ENCODE measurements at places on chromosomes 2 and 18. TPM values are rescaled to one million over a fixed set of nuclear protein-coding genes. Genes with fewer than 3 reads are reported as not detected.
A peak's percentile ranks its signal among the peaks of the same experiment; 100 is the strongest.

DNA sequence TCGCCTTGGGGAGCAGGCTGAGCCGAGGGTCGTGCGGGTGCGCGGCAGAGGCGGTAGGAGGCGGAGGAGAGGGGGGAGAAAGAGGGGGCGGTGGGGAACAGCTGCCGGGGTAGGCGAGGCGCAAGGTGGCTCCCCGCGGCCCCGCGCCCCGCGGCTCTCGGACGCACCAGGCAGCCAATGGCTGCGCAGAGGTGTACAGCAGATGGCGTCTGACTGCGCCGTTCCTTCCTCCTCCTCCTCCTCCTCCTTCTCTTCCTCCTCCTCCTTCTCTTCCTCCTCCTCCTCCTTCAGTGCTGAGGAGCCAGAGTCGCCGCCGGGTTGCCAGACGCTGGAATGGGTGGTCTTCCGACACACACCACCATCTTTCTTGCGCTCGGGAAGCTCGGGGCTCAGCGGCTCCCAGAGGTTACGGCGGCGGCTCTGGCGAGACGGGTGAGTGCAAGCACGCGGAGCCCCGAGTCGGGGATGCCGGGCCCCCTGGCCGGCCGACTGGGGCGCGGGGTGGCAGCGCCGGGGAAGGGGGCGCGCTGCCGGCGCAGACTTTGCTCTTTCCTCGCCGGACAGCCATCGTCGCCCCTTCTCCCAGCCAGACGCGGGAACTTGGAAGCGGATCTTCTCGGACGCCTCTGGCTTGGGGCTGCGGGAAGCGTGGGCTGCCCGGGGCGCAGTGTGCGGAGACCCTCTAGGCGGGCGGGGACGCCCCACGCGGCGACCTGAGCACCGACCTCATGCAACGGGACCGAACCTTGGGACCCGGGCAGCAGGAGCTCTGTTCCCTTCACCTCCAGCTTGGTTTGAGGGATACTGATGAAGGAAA lies at the start of gene THSD7B:
TSS of gene THSD7B (plus strand) at position 290 of the 817 bp plus-strand sequence. CDS start 116,634 bp downstream, outside the sequence.
- H3K4me1 ChIP-seq, result no peaks in the 10 kb centered on the region
- no peak within 1 kb of the TSS for H3K4me3 ChIP-seq
- DNase-seq, result no peak
- H3K27ac ChIP-seq, result no peak within 1 kb of the TSS

- H3K4me3 ChIP-seq, result no peak overlapping the region
- no peaks in the 10 kb centered on the region for H3K36me3 ChIP-seq
- H3K4me1 ChIP-seq, result peaks cover 2% of the 10 kb centered on the region
- no peak for DNase-seq
- no peak overlapping the region for H3K27ac ChIP-seq
Observed at GRCh38 chr2:152094014-152094413, 4.8 kb downstream of the CACNB4 start.

GRCh38 chr2:126859631-126860030 lies 39.1 kb upstream of the TEX51 start:
- H3K4me3 ChIP-seq, result no peak overlapping the region
- DNase-seq, result no peak
- no peaks in the 10 kb centered on the region for H3K4me1 ChIP-seq
- no peaks in the 10 kb centered on the region for H3K36me3 ChIP-seq

DNA sequence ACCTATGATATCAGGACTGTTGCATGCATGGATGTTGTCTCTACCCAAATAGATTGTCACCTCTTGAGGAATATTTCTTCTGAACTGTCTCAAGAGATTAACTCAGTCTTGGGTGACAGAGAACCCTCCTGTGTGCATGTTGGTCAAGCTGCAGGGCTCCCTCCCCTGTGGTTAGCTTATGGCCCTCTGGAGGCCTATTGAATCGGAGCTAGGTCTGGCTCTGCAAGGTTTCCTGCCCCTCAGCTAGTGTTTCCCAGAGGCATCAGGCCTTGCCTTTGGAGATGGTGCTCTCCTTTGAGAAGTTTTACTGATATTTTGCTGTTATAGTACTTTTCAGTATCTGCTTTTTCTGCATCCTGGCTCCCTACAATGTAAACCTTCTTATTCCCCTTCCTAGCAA lies 769.2 kb upstream of the FAM98A start:
- H3K4me1 ChIP-seq, result no peaks in the 10 kb centered on the region

DNA sequence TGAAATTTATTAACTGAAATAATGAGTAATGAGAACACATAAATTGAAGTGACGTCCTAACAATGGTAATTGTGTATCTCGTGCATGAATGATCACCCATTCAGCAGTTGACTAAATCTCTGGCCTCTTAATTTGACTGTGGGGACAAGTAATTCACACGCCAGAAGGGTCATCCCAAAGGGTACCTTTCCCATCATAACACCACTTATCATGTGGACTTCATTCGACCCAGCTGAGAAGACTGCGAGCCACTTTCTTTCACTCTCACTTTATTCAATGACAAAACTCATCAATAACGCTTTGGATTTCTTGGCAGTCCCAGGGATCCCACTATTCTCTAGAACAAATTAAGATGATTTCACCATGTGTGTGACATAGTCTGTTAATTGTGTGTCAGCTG lies 62.7 kb upstream of the LYPD1 start:
- peaks cover 18% of the 10 kb centered on the region for H3K36me3 ChIP-seq
- H3K27me3 ChIP-seq, result no peaks in the 10 kb centered on the region
- no peak overlapping the region for H3K4me3 ChIP-seq

DNA sequence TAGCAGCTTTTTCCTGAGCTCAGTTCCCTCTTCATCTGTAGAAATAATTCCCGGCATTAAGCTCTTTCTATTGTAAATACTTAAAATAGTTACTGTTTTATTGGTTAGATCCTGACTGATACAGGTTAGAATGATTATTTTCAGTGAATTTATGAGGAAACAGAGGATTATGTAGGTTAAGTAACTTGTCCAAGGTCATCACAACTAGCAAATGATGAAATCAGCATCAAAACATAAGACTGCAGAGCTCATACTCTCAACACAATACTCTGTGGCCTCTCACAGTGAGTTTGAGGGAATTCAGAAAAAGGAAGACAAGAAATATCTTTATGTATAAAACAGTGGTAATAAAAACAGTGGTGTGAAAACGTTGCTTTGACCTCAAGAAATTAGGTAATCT lies 113.2 kb upstream of the DLX2 start:
- H3K27me3 ChIP-seq, result no peaks in the 10 kb centered on the region
- H3K4me1 ChIP-seq, result peaks cover 7% of the 10 kb centered on the region
- H3K4me3 ChIP-seq, result no peak overlapping the region
- H3K27ac ChIP-seq, result no peak overlapping the region
- no peaks in the 10 kb centered on the region for H3K36me3 ChIP-seq
- DNase-seq, result no peak

- H3K4me1 ChIP-seq, result no peaks in the 10 kb centered on the region
- no peak overlapping the region for H3K27ac ChIP-seq
- H3K4me3 ChIP-seq, result no peak overlapping the region
- peak; percentile 79 for DNase-seq
- H3K27me3 ChIP-seq, result peaks cover 26% of the 10 kb centered on the region
Observed at GRCh38 chr2:86249579-86250391, 50.5 kb downstream of the MRPL35 start.

DNA sequence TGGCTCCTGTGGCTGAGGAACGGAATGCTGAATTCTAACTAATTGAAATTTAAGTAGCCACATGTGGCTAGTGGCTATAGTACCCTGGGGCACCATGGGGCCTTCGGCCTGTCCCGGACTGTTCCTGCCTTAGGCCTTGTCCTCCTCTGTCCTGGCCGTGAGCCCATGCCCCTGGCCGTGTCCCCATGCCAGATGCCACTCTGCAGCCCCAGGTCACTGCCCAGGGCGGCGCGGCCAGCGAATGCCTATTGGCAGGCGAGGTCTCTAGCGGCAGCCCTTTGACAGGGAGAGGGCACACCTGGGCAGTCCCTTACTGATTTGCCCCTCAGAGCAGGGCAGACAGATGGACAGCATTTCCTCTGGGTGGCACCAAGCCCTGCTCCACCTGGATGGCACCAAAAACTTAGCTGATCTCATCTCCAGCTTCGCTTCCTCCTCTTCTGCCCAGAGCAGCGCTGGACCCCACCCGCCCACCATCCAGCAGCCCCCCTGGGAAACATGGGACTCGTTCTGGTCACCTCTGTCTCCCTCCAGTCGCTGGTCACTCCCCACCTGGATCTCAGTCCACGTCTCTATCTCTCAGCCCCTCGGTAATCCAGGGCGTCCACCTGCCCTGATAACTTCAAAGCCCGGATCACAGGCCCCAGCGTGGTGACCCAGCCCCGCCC lies 1.1 kb upstream of the DGKD start:
- no peak overlapping the region for H3K27ac ChIP-seq
- H3K36me3 ChIP-seq, result no peaks in the 10 kb centered on the region
- peaks cover 8% of the 10 kb centered on the region for H3K4me1 ChIP-seq
- H3K4me3 ChIP-seq, result no peak overlapping the region
- no peak for DNase-seq
- peaks cover 9% of the 10 kb centered on the region for H3K27me3 ChIP-seq

GRCh38 chr18:73683409-73684238 lies 464.0 kb downstream of the FBXO15 start:
- no peak overlapping the region for H3K4me3 ChIP-seq
- H3K27me3 ChIP-seq, result no peaks in the 10 kb centered on the region
- H3K4me1 ChIP-seq, result peaks cover 17% of the 10 kb centered on the region
- peak; percentile 30 for DNase-seq
- H3K27ac ChIP-seq, result peak overlapping the region; percentile 38
- peaks cover 8% of the 10 kb centered on the region for H3K36me3 ChIP-seq

DNA sequence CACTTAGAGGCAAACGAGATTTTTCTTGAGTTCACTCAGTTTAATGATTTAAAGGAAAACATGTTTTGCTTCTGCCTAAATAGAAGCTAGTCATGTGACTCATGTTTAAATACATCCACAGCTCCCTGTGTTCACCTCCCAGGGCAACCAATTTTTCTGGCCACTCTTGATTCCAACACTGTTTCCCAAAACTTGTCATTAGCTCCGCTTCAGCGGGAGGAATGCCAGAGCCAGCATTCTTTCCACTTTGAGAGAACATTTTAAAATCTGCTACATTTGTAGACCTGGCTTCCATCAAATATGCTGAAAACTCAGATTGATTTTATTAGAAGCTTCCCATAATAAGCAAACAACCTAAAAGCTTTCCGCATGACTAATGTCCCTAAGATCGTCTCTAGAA lies 2.8 kb upstream of the CYS1 start:
- no peaks in the 10 kb centered on the region for H3K36me3 ChIP-seq
- peaks cover 64% of the 10 kb centered on the region for H3K27me3 ChIP-seq
- 0 out of 2 replicates have a peak, but pooled peaks cover 2% of the 10 kb centered on the region for H3K4me1 ChIP-seq

GRCh38 chr2:154698721-154699574 lies 453 bp downstream of the KCNJ3 start:
- H3K27me3 ChIP-seq, result no peaks in the 10 kb centered on the region
- no peak overlapping the region for H3K4me3 ChIP-seq
- no peaks in the 10 kb centered on the region for H3K36me3 ChIP-seq
- DNase-seq, result no peak
- H3K4me1 ChIP-seq, result no peaks in the 10 kb centered on the region

GRCh38 chr2:240502059-240502429 lies 55.7 kb downstream of the ANKMY1 start:
- no peak overlapping the region for H3K4me3 ChIP-seq
- H3K27me3 ChIP-seq, result no peaks in the 10 kb centered on the region
- no peak for DNase-seq
- H3K36me3 ChIP-seq, result peaks cover 2% of the 10 kb centered on the region
- H3K27ac ChIP-seq, result no peak overlapping the region

DNA sequence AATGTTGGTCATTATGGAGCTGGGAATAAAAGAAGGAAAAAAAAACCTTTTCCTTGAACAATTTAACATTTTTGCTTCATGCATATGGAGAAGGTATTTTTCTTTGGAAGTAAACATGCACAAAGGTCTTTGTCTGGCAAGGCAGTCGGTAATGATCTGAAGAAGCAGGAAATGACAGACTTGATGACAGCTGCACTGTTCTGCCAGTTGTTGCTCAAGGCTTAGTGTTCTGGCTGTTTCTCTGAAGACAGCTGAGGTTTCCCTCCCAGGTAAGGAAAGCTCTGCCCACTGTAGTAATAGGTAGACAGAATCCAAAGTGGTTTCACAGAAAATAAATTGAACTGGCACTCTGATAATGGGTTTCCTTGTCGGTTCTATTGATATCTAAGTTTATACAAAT lies 308.4 kb upstream of the GCFC2 start:
- H3K4me3 ChIP-seq, result no peak overlapping the region
- no peak overlapping the region for H3K27ac ChIP-seq
- H3K4me1 ChIP-seq, result no peaks in the 10 kb centered on the region
- no peaks in the 10 kb centered on the region for H3K36me3 ChIP-seq
- no peak for DNase-seq
- H3K27me3 ChIP-seq, result no peaks in the 10 kb centered on the region

DNA sequence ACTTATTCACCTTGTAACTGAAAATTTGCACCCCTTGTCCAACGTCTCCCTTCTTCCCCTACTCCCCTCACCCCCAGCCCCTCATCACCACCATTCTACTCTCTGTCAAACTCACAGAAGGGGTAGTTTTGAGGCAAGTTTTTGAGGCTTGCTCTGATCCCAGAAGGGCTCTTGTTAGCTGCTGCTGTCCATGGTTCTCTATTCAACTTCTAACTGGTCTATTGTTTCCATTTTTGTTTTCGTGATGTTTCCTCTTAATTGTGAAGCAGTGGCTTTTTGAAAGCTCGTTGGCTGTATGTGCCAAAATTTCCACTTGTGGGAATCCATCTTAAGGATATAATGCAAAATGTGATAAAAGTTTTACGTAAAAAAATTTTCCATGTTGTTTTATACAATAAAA lies 92.5 kb upstream of the CRACDL start:
- H3K4me1 ChIP-seq, result no peaks in the 10 kb centered on the region
- no peaks in the 10 kb centered on the region for H3K36me3 ChIP-seq
- no peak overlapping the region for H3K4me3 ChIP-seq
- no peaks in the 10 kb centered on the region for H3K27me3 ChIP-seq
- DNase-seq, result no peak
- H3K27ac ChIP-seq, result no peak overlapping the region

- H3K4me3 ChIP-seq, result no peak overlapping the region
- no peaks in the 10 kb centered on the region for H3K4me1 ChIP-seq
- DNase-seq, result peak; percentile 51
- no peak overlapping the region for H3K27ac ChIP-seq
Observed at GRCh38 chr2:186697536-186697935, 3.7 kb downstream of the FAM171B start.

DNA sequence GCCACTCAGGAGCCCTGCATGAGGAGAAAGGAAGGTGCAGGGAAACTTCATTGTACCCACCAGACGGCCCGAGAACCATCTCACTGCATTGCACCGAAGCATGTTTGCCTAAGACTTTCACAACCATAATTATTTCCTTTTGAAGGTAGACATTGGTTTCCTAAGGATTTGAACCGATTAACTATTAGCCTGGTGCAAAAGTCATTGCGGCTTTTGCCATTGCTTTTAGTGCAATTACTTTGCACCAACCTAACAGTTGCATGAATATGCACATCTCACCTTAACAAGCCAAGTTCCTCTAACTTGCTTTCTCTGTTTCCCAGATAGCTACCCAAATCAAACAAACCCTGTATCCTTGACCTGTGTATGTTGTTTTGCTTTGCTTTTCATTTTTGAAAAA lies 516.3 kb upstream of the ID2 start:
- H3K4me1 ChIP-seq, result peaks cover 11% of the 10 kb centered on the region
- no peak overlapping the region for H3K27ac ChIP-seq
- DNase-seq, result no peak
- H3K4me3 ChIP-seq, result no peak overlapping the region
- H3K27me3 ChIP-seq, result no peaks in the 10 kb centered on the region

GRCh38 chr2:121810959-121811853 lies 55.8 kb downstream of the TSN start:
- no peaks in the 10 kb centered on the region for H3K36me3 ChIP-seq
- no peaks in the 10 kb centered on the region for H3K4me1 ChIP-seq
- H3K27ac ChIP-seq, result no peak overlapping the region
- DNase-seq, result peak; percentile 63
- peaks cover 7% of the 10 kb centered on the region for H3K27me3 ChIP-seq
- no peak overlapping the region for H3K4me3 ChIP-seq

PAX8 gene
- 0.28 TPM for total RNA-seq

FOXD4L1 gene
- not detected for total RNA-seq

PER2 gene
- total RNA-seq, result 3.2 TPM

PDE11A gene
- total RNA-seq, result 0.56 TPM

MYO5B gene
- total RNA-seq, result 0.56 TPM

TMEM37 gene
- under 0.01 TPM for total RNA-seq

Measured in IMR-90 (cell line).